ENCODE measurements at places on chromosomes 3 and 15. TPM values are rescaled to one million over a fixed set of nuclear protein-coding genes. Genes with fewer than 3 reads are reported as not detected.
A peak's percentile ranks its signal among the peaks of the same experiment; 100 is the strongest.

The SLC28A1 gene
- not detected for total RNA-seq

The ERICH6 gene
- not detected for total RNA-seq

The SCAANT1 gene
- total RNA-seq: 2.9 TPM

- H3K27me3 ChIP-seq: no peaks in the 10 kb centered on the region
- no peak overlapping the region for H3K4me3 ChIP-seq
- no peaks in the 10 kb centered on the region for H3K4me1 ChIP-seq
- no peaks in the 10 kb centered on the region for H3K36me3 ChIP-seq
- peak; percentile 57 for DNase-seq
These were observed 583 bp upstream of the C3orf49 start for GRCh38 chr3:63818282-63819150.

- H3K4me1 ChIP-seq: no peaks in the 10 kb centered on the region
- no peaks in the 10 kb centered on the region for H3K36me3 ChIP-seq
- H3K4me3 ChIP-seq: no peak overlapping the region
- DNase-seq: no peak
- H3K27me3 ChIP-seq: peaks cover 1% of the 10 kb centered on the region
These were observed 192.3 kb downstream of the OCA2 start for GRCh38 chr15:27906802-27907201.

DNA sequence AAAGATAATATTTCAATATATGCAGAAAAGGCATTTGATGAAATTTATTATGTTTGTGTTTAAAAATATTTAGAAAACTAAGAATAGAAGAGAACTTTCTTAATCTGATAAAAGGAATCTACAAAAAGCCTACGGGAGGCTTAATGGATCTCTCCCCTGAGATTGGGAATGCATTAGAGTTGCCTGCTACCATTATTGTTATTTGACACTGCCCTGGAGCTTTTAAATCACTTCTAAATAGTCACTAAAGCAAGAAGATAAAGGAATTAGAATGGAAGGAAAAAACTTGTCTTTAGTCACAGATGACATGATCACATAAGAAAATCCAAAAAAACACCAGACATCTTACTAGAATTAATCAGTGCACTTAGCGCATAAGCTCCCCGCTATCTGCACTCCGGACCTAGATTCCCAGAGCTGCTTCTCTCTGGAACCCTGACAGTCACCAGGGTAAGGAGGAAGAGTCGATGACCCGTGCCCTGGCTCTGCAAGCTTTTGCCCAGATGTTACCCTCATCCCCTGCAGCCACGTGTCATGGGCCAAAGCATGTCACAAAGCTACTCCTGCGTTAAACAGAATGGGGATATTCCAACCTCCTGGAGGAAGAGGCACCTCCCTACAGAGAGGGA is 97.1 kb downstream of the MINAR1 start:
- peaks cover 10% of the 10 kb centered on the region for H3K27me3 ChIP-seq
- no peaks in the 10 kb centered on the region for H3K4me1 ChIP-seq
- DNase-seq: no peak

GRCh38 chr3:46700772-46701171 is 420 bp upstream of the TMIE start:
- no peaks in the 10 kb centered on the region for H3K36me3 ChIP-seq
- DNase-seq: no peak
- no peak overlapping the region for H3K4me3 ChIP-seq
- H3K27me3 ChIP-seq: peaks cover 11% of the 10 kb centered on the region
- H3K4me1 ChIP-seq: peaks cover 5% of the 10 kb centered on the region

DNA sequence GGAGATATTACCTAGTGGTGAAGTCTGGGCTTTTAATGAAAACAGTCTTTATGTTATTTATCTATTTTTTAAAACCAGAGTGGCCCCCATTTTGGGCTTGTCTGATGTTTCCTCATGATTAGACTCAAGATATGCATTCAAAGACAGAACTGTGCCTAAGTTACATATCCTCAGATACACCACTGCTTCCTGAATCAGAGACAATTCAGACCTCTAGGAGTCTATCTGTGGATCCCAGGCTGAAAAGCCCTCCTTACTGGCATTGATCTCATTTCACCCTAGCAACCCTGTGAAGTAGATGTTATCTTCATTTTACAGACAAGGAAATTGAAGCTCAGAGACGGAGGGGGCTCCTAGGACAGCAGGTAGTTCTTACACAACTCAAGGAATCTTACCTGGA is 16.8 kb upstream of the TGM5 start:
- no peaks in the 10 kb centered on the region for H3K36me3 ChIP-seq
- H3K4me3 ChIP-seq: no peak overlapping the region
- H3K4me1 ChIP-seq: peaks cover 7% of the 10 kb centered on the region
- peaks cover 12% of the 10 kb centered on the region for H3K27me3 ChIP-seq
- DNase-seq: no peak
- H3K27ac ChIP-seq: no peak overlapping the region

DNA sequence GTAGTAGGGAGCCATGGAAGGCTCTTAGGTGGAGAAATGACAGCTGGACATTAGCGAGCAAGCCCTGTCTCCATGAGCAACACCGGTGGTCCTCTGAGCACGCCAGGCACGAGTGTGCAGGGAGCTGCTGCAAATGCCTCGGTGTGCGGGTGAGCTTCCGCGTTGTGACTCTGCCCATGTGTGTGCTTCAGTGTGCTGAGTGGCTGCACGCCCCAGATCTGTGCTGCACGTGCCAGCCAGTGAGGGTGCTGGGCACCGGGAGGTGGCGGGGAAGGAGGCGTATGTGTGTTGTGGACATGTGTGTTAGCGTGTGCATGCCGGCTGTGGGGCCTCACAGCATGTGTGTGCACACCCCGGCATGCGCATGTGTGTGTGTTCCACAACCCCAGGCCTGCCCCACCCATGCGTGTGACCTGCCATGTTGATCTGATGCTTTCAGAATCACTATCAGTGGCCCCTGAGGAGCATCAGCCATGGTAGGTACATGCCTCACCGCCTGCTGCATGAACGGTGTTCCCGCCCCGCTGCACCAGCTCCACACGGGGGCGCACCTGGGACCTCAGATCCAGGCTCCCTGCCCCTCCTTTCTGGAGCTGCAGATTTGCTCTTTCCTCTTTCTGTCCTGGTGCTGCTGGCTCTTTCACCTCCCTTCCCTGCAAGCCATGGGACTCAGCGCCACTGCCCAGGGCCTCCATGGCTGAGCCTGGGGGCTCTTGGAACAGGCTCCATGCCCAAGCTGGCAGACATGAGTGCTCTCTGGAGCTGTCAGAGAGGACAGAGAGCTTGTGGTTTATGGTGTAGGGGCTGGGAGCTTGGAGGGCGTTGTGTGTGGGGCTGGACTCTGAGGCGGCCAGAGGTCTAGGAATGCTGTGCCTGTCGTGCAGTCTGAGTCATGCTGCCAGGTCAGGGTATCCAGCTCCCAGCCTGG is 169.4 kb downstream of the TBC1D2B start:
- H3K4me3 ChIP-seq: no peak overlapping the region
- H3K4me1 ChIP-seq: no peaks in the 10 kb centered on the region
- peak; percentile 27 for DNase-seq
- H3K27me3 ChIP-seq: no peaks in the 10 kb centered on the region
- H3K27ac ChIP-seq: no peak overlapping the region

DNA sequence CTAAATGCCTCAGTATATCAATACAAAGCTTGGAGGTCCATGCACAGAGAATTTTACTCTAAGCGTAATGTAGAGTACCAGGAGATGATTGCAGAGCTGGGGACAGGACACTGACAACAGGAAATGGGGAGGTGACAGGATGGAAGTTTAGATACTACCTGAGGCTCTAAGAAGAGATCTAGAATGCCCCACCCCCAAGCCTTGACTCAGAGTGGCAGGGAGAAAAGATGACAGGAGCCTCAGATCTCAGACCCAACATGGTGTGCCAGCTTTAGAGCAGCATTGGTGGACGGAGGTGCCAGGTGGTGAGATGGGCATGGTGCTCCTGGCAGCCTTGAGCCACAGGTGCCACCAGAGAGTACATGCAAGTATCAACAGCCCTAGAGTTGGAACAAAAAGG is 62.5 kb downstream of the LYZL4 start:
- no peaks in the 10 kb centered on the region for H3K36me3 ChIP-seq
- peak overlapping the region; percentile 46 for H3K4me3 ChIP-seq
- no peak for DNase-seq
- peak overlapping the region; percentile 98 for H3K27ac ChIP-seq
- peaks cover 34% of the 10 kb centered on the region for H3K4me1 ChIP-seq

DNA sequence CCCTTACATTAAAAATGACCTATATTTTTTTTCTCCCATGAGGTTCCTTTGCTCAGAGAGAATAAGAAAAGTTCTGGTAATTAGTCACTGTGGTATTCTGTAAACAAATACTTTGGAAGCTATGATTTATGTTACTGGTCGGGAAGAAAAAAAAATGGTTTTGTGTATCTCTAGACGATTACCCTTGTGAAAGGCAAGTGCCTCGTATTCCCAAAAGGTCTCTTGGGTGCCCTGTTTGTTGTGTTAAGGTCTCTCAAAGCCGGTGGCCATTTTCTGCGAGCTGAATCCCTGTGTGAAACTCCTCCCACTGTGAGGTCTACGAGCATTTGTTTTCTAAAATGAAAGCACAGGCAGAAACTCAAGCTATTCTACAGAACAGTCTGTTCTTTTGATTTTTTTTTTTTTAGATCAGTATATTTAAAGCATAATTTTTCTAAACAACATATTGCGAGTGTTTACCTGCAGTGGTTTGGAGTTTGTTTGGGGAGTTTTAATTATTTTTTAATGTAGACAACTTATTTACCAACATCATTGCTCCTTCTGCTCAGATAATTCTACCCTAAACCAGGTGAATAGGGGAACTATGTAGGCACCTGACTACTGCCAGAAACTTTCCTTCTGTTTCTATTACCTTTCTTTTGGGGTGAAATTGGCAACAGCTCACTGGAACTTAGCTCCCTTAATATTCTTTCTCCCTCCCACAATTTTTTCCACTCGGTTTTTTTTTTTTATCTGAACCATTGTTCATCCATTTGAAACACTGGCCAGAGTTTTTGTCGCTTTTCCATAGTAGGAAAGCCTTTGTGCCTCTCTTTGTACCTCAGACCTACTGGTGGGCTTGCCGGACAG is 44.0 kb downstream of the ZBTB38 start:
- H3K27me3 ChIP-seq: no peaks in the 10 kb centered on the region
- peaks cover 85% of the 10 kb centered on the region for H3K4me1 ChIP-seq
- H3K27ac ChIP-seq: peak overlapping the region; percentile 97
- no peaks in the 10 kb centered on the region for H3K36me3 ChIP-seq

GRCh38 chr3:152558386-152558785 is 276.5 kb upstream of the P2RY1 start:
- no peaks in the 10 kb centered on the region for H3K36me3 ChIP-seq
- H3K4me3 ChIP-seq: no peak overlapping the region
- DNase-seq: no peak
